ENCODE measurements at places on chromosomes 12 and 14.

- no peak for DNase-seq
Observed at GRCh38 chr14:97350894-97351731, 553.9 kb downstream of the VRK1 start.

GRCh38 chr12:55822228-55822627 is 4.4 kb downstream of the ORMDL2 start:
- DNase-seq = no peak

- no peak for DNase-seq
Observed at GRCh38 chr12:122183588-122183940, 641 bp downstream of the LRRC43 start.

DNA sequence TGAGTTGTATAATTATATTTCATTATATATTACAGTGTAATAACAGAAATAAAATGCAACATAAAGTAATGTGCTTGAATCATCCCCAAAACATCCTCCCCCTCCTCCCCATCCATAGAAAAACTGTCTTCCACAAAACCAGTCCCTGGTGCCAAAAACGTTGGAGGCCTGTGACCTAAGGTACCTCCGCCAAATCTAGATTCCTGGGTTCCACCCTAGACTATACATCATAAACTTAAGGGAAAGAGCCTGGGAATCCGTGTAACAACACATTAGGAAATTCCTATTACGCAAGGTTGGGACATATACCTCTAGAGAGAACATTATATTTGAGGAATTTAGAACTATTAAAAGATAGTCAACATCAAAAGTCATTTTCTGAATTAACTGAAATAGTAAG is 38.0 kb downstream of the SPPL3 start:
- no peak for DNase-seq

DNA sequence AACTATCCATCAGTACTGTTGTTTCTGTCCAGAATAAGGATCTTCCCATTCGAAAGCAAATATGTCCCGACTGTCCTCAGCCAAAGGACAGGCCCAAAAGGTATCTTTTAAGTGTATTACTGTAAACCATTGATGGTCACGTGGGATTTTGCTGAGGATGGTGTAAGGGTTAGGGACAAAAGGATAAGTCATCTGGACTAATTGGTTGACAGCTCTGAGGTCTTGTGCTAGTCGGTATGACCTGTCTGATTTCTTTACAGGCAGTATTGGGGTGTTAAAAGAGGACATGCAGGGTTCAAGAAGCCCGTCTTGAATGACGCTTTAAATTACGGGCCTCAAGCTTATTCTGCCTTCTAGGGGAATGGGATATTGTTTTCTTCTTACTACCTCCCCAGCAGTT is 24.4 kb downstream of the CLEC2A start:
- no peak for DNase-seq

DNA sequence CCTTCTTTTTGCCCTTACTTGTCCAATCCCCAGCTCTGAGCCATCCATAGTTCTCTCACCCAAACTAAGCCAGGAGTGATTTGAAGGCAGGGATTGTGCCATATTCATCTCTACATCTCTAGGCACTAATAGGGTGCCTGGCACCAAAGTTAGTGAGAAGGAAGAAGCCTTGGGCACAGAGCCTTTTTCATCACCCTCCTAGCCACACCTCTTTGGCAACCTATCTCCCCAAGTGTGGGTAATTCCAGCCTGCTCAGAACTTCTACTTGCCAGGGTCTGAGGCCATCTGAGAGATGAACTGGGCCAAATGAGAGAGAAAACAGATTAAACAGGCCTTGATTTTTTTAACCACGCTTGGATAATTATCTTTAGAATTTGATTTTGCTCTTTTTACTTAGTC is 61.3 kb downstream of the PHLDA1 start:
- no peak for DNase-seq

- no peak for DNase-seq
Observed at GRCh38 chr12:131124487-131125280, 171.0 kb downstream of the ADGRD1 start.

- no peak for DNase-seq
Observed at GRCh38 chr12:124412646-124413015, 117.7 kb downstream of the RFLNA start.

- DNase-seq = no peak
Observed at GRCh38 chr12:18430425-18431048, 169.2 kb downstream of the PIK3C2G start.

DNA sequence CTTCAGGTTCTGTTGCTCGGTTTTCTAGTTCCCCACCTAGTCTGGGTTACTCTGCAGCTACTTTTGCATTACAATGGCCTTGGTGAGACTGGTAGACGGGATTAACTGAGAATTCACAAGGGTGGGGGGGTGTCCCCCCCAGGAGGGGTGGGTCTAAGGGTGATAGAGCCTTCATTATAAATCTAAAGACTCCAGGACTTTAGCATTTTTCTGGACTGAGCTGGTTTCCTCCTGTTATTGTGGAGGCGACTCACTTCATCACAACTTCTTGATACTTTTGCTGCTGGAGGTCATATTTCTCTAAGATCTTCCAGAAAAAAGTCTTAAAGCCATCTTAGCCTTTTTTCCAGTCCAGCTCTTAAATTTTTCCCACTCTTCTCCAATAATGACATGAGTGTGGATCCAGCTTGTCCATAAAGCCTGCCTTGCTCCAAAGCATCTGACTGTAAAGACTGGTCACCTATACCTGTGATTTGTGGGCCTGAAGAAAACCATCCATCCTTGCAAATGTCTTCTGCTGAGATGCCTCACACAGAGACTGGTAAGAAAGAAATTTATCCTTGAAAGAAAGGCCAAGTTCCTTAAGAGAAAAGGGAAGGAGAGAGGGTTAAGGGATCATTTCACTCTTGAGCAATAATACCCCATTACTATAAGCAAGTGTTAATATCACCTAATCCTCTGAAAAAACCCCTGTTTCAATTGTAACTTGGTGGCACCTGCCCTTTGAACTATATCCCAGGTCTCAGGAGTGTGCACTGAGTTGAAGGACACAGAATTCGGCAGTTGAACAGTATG is 19.7 kb upstream of the SLC2A14 start:
- DNase-seq = no peak

DNA sequence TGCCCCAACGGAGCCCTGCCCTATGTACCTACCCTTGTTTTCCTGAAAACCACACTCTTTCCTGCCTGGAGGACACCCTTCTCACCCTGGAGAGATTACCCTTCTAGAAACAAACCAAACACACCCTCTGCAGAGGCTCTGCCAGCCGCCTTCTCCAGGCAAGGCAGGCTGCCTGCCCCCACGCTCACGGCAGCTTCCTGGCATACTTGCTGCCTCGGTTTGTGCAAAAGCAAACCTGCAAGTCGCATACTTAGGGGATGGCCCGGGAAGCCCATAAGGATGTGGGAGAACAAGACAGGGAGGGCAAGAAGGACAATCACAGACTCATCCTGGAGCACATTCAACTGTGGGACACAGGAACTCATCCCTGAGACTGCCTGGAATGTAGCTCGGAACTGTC is 154.0 kb upstream of the DIO3 start:
- DNase-seq = no peak

- no peak for DNase-seq
Observed at GRCh38 chr14:23025151-23025814, 9.4 kb downstream of the PSMB5 start.

DNA sequence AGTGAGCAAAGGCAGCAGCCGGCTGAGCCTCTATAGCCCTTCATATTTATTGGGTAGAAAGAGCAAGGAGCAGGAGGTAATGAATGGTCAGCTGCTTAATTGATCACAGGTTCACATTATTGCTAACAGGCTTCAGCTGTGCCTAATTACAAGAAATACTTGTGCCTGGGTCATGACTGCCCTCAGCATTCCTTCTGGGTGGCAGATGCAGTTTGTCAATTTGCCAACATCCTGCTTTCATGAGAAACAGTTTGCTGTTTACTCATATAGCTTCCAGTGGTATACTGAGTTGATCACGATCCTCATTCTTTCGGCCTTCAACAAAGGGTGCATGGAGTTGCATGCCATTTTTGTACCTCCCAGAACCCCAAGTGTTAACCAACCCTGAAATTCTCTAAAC is 81.0 kb upstream of the PLEKHG7 start:
- no peak for DNase-seq

GRCh38 chr12:131831635-131832041 is 3.4 kb downstream of the MMP17 start:
- DNase-seq = no peak

- DNase-seq = no peak
Observed at GRCh38 chr14:88901991-88902390, 77.5 kb downstream of the TTC8 start.

DNA sequence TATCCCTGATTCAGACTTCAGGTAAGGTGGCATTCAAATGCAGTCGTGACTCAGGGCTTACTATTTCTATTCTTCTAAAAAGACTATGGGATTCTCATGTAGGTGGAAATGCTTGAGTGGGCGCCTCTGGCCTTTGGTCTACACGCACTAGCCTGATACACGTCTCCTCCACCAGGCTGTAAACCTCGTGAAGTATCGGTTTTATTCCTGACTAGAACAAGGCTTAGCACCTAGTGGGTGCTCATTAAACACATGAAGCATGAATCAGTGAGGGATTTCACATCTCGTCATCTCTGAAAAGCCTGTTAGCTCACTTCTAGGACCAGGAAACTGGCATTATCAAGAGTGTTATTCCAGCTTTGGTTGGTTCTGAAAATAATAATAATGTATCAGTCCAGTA is 17.7 kb upstream of the HNF1A start:
- no peak for DNase-seq

DNA sequence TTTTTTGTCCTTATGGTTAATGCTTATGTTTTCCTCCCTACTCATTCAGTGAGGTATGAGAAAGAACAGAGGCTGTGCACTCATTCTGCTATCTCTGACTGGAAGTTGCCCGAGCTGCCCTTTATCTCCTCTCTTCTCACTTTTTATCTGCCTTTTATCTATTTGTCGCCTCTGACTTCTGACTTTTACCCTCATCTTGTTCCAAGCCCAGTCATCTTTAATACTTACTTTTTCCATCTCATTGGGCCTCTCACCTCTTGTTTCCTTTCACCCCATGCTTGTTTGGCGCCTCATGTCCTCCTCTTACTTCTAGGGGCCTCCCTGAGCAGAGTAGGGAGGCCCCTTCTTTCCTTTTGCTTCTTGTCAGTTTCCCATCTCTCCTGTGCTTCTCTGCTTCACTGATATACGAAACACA is 50.7 kb downstream of the DIP2B start:
- no peak for DNase-seq

DNA sequence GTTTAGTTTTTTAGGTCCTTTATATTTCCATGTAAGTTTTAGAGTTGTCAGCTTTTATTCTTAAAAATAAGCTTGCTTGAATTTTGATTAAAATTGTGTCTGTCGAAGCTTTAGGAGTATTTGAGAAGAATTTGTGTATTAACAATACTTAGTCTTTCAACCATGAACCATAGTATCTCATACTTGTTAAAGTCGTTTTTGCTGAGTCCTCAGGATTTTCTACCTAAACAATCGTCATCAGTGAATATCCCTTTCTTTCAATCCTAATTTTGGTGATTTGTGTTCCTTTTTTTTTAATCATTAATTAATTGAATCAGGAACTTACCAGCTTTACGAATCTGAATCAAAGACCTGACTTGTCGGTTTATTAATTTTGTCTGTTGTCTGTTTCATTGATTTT is 18.2 kb downstream of the CAND1 start:
- no peak for DNase-seq

GRCh38 chr14:95445676-95446075 is 70.8 kb downstream of the SYNE3 start:
- DNase-seq = no peak

GRCh38 chr14:105496831-105497591 is 6.0 kb downstream of the TEDC1 start:
- DNase-seq = no peak

- no peak for DNase-seq
Observed at GRCh38 chr12:76962099-76962498, 83.3 kb upstream of the CSRP2 start.

DNA sequence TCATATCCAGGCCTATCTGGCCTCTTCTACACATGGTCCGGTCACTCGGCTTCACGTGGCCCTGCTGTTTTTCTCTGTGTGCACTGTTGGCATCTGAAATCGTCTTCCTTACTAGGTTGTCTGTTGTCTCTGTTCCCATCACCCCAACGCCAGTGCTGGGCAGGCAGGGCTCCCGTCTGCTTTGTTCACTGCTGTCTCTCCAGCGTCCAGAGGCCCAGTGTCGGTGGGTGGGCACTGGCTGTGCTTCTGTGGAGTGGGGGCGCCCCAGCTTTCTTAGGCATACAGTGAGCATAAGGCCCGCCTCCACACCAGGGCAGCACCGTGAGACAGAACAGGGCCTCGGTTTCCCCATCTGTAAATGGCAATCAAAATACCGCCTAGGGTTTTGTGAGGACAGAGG is 153.1 kb downstream of the BCL11B start:
- no peak for DNase-seq

DNA sequence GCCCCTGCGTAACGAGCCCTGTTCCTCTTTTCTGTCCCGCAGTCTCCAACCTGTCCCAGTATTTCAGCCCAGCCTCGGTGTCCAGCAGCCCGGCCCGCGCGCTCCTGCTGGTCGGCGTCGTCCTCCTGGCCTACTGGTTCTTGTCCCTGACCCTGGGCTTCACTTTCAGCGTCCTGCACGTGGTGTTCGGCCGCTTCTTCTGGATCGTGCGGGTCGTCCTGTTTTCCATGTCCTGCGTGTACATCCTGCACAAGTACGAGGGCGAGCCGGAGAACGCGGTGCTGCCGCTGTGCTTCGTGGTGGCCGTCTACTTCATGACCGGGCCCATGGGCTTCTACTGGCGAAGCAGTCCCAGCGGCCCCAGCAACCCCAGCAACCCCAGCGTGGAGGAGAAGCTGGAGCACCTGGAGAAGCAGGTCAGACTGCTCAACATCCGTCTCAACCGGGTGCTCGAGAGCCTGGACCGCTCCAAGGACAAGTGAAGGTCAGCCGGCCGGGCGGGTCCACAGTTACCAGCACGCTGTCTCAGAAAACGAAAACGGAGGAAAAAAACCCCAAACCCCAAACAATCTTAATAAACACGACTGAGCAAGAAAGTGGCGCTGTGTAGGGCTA is 31.6 kb downstream of the BRI3BP start:
- no peak for DNase-seq

DNA sequence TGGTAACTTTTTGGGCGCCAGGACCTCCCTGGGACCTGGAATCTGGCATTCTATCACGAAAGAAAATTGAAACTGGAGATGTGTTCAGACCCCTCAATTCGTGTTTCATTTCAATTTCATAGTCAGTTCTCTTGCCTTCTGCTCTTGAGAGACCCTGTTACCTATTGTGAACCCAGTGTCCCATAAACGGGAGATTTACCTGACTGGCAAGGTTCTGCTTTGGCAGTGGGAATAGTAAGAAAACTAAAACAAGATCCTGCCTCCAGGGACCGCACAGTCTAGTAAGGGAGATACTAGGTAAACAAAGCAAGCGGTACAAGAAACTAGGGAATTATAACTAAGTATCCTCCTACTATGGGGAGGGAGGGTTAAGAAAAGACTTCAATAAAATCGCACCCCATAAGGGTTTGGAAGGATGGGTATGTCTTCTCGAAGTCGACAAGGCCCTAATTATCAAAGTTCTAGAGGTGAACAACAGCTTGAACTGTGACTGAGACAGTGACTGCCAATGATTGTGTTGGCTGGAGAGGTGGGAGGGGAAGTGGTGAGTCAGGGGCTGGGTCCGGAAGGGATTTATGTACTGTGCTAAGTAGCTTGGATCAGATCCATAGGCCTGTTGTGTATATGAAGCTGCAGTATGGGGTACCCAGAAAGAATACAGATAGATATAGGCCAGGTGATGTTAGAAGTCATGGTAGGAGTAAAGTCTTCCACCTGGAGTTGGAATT is 754 bp downstream of the ACSS3 start:
- no peak for DNase-seq

- peak; percentile 75 for DNase-seq
Observed at GRCh38 chr14:106372870-106373652, 846.7 kb downstream of the TMEM121 start.
